ENCODE measurements at places on chromosomes 6 and 20.

DNA sequence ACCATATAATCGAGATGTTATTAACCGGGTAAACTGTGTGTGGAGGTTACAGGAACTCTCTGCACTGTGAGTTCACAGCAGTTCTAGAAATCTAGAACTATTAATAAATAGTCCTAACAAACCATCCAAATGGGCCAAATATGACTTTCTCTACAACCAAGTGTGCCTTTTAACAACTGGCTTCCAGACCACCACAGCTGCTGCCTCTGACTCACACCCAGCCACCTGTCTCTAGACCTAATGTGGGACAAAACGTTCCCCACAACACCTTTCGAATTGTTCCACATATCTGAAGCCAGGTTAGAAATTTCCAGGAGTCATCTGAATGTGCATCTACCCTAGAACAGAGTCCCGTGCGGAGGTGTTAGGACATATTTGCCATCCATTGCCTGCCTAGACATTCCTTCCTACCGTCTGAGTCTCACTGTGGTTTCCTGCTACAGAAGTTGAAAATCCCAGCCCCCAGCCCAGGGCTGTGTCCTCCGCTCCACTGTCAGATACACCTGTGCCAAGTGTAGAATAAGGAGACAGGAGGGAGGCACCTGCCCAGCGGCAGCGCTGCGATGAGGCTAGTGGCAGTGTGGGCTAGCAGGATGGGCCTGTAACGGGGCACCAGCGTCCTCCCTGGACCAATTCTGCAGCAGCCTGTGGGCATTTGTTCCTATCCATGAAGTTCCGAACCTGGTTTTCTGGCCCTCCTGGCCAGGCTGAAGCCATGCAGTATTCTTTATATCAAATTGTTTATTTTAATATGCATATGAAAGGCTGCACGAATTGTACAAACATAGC lies 28.5 kb upstream of the MAP3K4 start:
- no peak for DNase-seq

DNA sequence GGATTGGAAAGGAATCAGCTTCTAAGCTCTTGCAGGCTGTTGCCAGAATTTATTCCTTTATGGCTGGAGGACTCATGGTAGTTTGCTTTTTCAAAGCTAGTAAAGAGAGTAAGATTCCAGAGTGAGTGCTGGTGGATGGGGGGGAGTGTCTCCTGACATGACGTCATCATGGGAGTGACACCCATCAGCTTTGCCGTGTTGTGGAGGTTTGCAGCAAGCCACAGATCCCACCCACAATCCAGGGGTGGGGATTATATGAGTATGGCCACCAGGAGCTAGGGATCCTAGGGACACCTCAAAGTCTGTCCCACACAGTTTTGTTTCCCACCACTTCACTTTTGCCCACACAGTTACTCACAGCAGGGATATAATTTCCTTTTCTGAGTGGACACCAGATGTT lies 28.7 kb upstream of the PMEPA1 start:
- no peak for DNase-seq

GRCh38 chr6:132004668-132005067 lies 53.5 kb upstream of the CCN2 start:
- no peak for DNase-seq

DNA sequence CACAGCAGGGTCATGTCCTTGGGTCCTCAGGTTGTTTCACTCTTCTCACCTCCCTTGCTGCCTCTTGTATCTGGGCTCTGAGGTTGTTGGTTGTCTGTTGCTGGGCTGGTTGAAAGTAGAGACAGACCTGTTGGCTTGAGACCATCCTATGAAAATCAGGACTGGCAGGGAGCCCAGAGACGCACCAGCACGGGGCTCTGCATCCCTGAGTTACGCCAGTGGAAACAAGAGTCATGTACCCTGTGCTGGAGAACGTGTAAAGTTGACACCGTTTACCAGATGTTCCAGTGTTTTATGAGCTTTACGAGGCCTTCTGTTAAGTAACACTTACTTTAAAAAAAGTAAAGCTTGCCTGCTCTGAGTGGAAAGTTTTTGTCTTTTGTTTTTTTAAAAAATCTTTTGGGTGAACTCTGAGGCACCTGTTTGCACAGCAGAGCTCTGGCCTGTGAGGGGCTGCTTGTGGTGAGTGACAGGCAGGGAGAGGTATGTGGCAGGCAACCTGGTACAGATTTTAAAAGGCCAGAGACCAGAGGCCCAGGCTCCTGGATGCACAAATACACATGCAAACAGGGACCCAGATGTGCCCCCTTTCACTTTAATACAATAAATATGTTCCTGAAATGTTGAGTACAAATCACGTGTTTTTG lies 260.0 kb upstream of the SUPT3H start:
- no peak for DNase-seq

- DNase-seq = no peak
These were observed 94.9 kb downstream of the TINAG start for GRCh38 chr6:54403096-54403495.

GRCh38 chr20:32418376-32418775 lies 60.2 kb downstream of the ASXL1 start:
- DNase-seq = no peak

- peak; percentile 58 for DNase-seq
These were observed 27.4 kb upstream of the IGF2R start for GRCh38 chr6:159941286-159942113.

DNA sequence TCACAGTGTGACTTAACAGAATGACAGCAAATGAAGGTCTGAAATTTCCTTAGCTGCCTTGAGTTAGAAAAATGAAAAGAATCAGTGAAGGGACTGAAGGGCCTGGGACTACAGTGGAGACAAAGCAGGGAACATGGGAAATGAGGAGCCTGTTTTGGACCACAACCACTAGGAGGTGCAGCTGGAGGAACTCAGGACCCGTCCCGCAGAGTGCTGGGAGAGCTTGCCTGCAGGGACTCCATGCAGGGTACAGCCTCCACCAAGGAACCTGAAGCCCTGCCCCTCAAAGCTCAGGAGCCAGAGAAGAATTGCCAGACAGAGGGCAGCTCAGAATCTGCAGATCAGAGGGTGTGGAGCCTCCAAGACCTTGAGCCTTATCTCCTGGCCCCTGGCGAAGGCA lies 50.7 kb downstream of the LRFN2 start:
- peak; percentile 25 for DNase-seq

- DNase-seq = no peak
These were observed 607.0 kb downstream of the TENT5A start for GRCh38 chr6:81145506-81145905.

DNA sequence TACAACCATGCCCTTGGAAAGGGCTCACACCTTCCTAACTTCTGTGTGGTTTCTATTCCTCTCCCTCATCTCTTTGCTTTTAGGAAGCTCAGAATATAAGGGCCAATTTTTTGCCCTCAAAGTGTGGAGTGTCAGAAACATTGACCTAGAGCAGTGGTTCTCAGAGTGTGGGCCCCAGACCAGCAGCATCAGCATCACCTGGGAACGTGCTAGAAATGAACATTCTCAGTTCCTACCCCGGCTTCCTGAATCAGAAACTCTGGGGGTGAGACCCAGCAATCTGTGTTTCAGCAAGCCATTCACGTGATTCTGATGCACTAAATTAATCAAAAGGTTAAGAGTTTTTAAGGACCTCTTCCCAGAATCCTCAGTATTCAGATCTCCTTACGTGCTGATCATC lies 47.9 kb upstream of the IL17A start:
- no peak for DNase-seq

- DNase-seq = no peak
These were observed 228.0 kb upstream of the FAM83B start for GRCh38 chr6:54618572-54618971.

DNA sequence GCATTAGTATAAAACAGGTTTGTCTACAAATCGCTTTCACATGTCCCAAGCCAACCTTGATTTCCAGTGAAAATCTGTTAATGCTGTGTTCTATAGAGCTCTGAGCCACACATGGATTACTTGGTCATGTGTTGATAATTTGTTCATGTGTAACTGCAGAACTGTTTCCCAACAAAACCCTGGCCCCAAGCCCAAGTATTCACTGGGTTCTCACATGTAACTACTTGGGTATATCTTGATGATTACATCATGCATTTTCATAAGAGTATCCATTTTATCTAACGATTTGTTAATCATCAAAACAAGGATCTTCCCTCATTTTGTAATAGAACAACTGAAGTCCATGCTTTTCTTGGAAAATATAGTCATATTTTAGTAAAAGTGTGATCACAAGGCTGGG lies 657.6 kb downstream of the PRKN start:
- DNase-seq = no peak

DNA sequence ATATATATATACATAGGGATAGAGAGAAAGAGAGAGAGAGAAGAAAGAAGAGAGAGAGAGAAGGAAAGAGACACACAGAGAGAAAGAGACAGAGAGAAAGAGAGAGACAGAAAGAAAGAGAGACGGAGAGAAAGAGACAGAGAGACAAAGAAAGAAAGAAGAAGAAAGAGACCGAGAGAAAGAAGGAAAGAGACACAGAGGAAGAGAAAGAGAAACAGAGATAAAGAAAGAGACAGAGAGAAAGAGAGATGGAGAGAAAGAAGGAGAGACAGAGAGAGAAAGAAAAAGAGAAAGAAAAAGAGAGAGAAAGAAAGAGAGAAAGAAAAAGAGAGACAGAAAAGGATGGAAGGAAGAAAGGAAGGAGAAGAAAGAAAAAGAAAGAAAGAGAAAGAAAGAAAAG lies 46.9 kb upstream of the TASP1 start:
- DNase-seq = no peak

GRCh38 chr6:36924131-36924530 lies 30.4 kb upstream of the PI16 start:
- peak; percentile 28 for DNase-seq

- peak; percentile 98 for DNase-seq
These were observed 11.5 kb downstream of the PMEPA1 start for GRCh38 chr20:57698116-57698866.

DNA sequence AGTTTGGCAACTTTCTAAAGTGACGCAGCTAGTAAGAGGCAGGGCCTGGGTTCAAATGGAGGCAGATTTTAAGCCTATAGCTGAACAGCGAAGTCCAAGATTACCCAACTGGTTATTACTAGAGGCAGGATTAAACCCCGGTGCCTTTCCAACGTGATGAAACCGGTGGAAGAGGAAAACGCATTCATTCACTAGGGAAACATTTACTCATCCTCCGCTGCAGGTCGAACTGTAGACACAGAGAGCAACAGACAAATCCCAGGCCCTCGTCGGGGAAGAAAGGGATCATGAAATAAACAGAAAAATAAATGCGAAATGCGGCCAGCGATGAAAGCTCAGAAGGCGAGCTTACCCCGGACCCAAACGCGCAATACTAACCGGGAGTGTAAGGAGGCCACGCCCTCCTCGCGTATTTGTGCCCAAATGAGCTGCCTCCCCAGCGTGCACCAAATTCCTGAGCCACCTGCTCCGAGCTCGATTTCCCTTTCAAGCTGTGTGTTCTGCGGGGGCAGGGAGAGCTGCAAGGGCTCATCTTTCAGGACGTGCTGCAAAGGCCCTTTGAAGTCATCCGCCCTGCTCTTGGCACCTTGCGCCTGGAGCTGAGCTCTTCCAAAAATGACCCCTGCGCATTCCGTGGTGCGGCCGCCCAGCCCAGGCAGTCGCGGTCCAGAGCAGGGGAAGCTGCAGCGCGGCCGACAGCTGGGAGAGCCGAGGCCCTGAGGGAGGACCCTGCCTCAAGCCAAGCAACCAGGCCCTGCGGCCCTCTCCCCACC lies 46.9 kb downstream of the PDYN start:
- DNase-seq = no peak

DNA sequence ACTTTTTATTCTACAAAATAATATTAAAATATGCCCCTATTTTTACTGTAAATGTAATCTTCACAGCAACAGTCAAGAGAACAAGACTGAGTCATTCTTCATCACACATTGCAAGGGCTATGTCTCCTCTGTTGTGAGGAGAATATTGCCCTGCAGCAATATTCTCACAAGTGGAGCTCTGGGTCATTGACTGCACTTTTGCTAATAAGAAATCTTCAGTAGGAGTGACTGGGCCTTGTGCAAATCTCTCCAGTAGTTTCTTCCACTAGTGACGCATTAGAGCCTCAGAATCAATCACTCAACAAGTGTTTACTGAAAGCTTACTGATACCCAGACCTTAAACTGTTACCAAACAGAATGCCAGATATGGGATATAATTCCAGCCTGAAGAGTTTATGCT lies 49.1 kb downstream of the LAMA2 start:
- DNase-seq = peak; percentile 64

- no peak for DNase-seq
These were observed 154.5 kb downstream of the ASCC3 start for GRCh38 chr6:100726666-100727065.

DNA sequence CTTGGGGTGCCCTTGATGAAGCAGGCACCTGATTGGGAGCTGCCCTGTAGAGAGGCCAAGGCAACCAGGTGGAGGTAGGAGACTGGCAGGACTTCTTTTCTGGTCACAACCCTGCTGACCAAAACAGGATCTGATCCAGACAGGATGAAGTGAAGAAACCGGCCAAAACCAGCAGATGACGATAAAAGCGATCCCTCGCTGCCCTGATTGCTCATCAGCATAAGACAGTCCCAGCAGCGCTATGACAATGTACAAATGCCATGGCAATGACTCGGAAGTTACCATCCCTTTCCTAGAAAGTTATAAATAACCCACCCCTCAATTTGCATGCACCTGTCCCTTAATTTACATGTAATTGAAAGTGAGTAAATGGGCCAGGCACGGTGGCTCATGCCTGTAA lies 88.4 kb upstream of the PDE10A start:
- no peak for DNase-seq
